ENCODE measurements at places on chromosomes 6 and 20. TPM values are rescaled to one million over a fixed set of nuclear protein-coding genes. Genes with fewer than 3 reads are reported as not detected.

The CLPSL1 gene
- total RNA-seq = not detected

DNA sequence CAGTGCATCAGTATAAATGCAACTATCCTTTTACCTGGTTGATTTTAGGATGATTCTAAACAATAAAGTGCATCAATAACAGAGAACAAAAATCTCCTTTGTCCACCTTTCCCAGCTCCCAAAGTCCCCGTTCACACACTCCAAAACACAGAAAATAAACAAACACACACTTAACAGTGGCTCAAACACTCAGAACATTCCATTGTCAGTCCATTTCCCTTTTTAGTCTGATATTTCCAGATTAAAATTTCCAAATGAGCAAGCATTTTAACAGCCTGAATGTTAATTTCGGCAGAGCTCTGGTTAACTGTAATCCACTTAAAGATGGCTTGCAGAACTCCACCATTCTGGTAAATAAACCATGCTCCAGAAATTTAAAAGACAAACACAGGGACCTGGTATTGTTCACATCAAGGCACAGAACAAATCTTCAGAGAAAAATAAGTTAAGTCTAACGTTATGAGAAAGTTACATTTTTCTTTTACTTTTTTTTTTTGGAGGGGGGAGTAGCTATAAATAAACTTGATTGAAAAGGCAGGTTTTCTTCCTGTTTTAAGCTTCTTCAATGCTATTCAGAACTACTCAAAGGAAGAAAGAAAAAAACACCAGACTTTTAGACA lies 100.8 kb downstream of the DST start:
- no peak for DNase-seq
- H3K4me3 ChIP-seq = peak overlapping the region; percentile 83
- peaks cover 5% of the 10 kb centered on the region for H3K4me1 ChIP-seq
- peaks cover under 1% of the 10 kb centered on the region for H3K36me3 ChIP-seq
- H3K27me3 ChIP-seq = no peaks in the 10 kb centered on the region

The AVP gene
- total RNA-seq = not detected

GRCh38 chr6:73451223-73452106 lies 632 bp downstream of the CGAS start:
- peaks cover 21% of the 10 kb centered on the region for H3K27me3 ChIP-seq
- H3K4me3 ChIP-seq = no peak overlapping the region
- no peak overlapping the region for H3K27ac ChIP-seq
- no peaks in the 10 kb centered on the region for H3K4me1 ChIP-seq
- H3K36me3 ChIP-seq = no peaks in the 10 kb centered on the region
- peak; percentile 63 for DNase-seq

DNA sequence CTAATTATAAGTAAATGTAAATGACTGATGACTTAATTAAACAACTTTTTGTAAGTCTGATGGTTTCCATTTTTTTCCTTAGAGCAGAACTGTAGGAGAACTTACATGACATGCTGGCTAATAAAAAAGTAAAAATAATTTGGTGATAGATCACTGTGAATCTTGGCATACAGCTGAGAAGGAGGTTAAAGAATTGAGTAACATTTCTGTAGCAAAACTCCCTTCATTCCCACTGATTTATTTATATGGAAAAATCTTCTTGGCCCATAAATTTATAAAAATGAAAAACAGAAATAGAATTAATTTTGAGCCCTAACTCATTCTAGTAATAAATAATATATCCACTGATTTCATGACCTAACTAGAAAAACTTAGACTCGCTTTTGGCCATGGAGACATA lies 48.1 kb downstream of the SLC22A3 start:
- no peak overlapping the region for H3K27ac ChIP-seq
- no peaks in the 10 kb centered on the region for H3K27me3 ChIP-seq
- no peak overlapping the region for H3K4me3 ChIP-seq
- peaks cover 16% of the 10 kb centered on the region for H3K4me1 ChIP-seq

The NFKBIL1 gene
- total RNA-seq = 25.8 TPM

The THBD gene
- 1.6 TPM for total RNA-seq

The SUPT3H gene
- total RNA-seq = 32.7 TPM

GRCh38 chr20:4472906-4473305 lies 248.8 kb upstream of the PRND start:
- peaks cover 4% of the 10 kb centered on the region for H3K4me1 ChIP-seq
- no peak for DNase-seq
- H3K4me3 ChIP-seq = no peak overlapping the region

The HCK gene
- total RNA-seq = 0.70 TPM

DNA sequence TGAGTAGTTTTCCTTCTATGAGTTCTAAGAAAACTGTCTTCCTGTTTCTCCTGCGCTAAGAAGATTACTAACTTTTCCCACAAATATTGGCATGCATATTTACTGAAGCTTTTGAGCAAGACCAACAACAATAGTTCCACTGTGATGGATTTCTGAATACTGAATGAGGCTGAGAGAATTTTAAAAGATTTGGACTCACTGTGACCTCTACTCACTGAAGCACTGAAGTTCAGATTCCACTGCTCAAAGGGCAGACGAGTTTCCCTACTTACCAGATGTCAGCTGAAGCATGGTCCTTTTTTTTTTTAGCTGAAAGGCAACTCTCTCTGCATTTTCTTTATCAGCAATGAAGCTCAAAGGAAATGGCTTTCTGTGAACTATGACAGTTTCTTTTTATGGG lies 718.5 kb downstream of the RFPL4B start:
- no peaks in the 10 kb centered on the region for H3K4me1 ChIP-seq
- no peaks in the 10 kb centered on the region for H3K36me3 ChIP-seq
- H3K27ac ChIP-seq = peak overlapping the region; percentile 74

DNA sequence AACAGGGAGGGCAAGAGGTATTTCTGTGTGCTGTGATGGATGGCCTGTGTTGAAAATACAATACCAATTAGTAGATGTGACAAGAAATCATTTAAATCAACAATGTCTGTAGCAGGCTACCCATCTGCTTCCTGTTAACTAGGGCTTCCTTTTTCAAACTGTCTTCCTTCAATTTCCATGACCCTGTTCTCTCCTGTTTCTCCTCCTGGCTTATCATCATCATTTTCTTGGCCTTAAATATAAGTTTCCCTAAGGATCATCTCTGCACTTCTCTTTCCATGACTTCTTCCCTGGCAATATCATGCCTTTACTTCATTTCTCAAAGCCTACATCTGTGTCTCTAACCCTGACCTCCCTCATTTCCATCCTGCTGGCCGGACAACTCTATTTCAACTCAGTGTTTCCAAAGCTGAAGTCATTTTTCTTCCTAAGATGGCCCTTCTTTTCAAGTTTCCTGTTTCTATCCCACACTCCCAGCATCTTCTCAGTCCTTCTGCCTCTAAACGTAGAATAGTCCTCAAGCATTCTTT lies 18.2 kb downstream of the ZC2HC1B start:
- no peaks in the 10 kb centered on the region for H3K4me1 ChIP-seq
- H3K27ac ChIP-seq = no peak overlapping the region
- H3K4me3 ChIP-seq = peak overlapping the region; percentile 4
- H3K27me3 ChIP-seq = no peaks in the 10 kb centered on the region

DNA sequence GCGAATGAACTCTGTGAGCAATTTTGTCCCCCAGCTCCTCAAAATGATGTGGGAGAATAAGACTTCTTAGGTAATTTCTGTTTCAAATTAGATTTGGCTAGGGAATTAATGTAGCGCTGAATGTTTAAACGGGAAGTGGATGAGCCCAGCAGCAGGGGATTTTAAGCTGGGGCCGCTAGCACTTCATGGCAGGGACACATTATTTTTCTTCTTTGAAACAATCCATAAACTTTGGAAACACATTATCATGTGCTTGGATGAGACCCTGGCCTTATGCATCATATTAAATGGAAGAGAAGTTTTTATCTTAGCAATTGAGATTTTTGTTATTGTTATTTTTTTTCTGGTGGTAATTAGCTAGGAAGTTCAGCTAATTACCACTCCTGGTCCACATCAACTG lies 74.2 kb upstream of the FUCA2 start:
- DNase-seq = no peak
- no peaks in the 10 kb centered on the region for H3K36me3 ChIP-seq
- H3K27me3 ChIP-seq = no peaks in the 10 kb centered on the region
- H3K4me1 ChIP-seq = no peaks in the 10 kb centered on the region
- H3K4me3 ChIP-seq = no peak overlapping the region
- no peak overlapping the region for H3K27ac ChIP-seq

DNA sequence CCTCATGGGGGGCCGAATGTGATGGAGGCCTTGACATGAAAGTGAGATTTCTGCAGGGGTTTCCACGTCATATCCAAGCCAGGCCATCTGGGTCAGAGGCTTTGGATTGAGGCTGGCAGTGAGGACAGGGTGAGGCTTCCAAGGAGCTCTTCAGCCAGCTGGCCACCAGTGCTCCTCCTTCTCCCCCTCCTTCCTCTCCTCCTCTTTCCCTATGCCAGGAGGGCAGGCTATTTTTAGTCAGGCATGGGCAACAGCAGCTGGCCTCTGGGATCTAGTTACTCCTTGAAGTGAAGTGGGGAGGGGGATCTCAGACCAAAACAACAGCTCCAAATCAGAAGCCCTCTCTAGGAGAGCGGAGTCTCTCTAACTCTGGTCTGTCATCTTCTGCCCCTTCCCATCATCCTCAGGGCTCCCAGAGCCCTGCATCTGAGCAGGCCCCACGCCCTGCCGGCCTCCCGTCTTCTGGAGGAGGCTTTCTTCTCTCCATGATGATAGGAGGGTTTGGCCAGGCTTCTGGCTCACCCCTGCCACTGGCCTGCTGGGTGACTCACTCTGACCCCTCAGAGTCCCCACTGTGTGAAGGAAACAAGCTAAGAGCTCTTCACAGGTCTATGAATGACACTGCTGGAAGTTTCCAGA lies 612 bp downstream of the TNNC2 start:
- no peak overlapping the region for H3K27ac ChIP-seq
- no peaks in the 10 kb centered on the region for H3K36me3 ChIP-seq
- H3K4me1 ChIP-seq = no peaks in the 10 kb centered on the region
- H3K4me3 ChIP-seq = no peak overlapping the region
- DNase-seq = no peak
